ENCODE measurements at places on chromosomes 3 and 15.
A peak's percentile ranks its signal among the peaks of the same experiment; 100 is the strongest.

- DNase-seq: peak; percentile 50
Measured at GRCh38 chr3:70726961-70727360, 414.5 kb upstream of the MDFIC2 start.

DNA sequence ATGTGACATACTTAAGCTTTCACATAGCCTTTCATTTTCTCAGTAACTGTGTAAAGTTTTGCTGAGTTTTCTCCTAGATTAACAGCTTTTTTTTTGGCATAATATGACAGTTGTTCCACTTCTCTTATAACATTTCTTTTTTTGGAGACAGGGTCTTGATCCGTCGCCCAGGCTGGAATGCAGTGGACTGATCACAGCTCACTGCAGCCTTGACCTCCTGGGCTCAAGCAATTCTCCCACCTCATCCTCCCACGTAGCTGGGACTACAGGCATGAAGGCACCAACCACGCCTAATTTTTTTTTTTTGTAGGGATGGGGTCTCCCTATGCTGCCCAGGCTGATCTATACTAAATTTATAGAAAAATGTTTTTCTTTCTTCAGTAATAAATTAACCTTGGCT, 30.1 kb downstream of the DLG1 start:
- no peak for DNase-seq

GRCh38 chr3:152266221-152266995, 2.3 kb upstream of the MBNL1 start:
- DNase-seq: peak; percentile 95

DNA sequence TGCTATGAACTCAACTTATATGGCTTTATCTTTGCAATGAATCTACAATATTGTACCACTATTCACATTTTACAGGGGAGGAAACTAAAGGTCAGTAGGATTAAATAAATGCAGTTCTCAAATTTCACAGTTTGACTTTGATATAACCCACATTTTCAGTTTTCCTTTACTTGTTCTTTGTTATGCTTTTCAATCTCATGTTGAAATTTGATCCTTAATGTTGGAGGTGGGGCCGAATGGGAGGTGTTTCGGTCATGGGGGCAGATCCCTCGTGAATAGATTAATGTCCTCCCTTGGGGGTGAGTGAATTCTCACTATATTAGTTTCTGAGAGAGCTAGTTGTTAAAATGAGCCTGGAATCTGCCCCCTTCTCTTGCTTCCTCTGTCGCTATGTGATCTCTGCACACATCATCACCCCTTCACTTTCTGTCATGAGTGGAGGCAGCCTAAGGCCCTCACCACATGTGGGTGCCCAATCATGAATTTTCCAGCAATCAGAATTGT, 44.7 kb downstream of the CD200 start:
- DNase-seq: no peak

- DNase-seq: peak; percentile 15
Measured at GRCh38 chr15:85588677-85589076, 206.0 kb downstream of the KLHL25 start.

Data from EL (cell line).